ENCODE measurements at places on chromosomes 13 and 19.

GRCh38 chr13:101647760-101648159 is 195.3 kb downstream of the ITGBL1 start:
- no peak for DNase-seq

- no peak for DNase-seq
Observed at GRCh38 chr19:31715249-31715945, 366.2 kb upstream of the TSHZ3 start.

DNA sequence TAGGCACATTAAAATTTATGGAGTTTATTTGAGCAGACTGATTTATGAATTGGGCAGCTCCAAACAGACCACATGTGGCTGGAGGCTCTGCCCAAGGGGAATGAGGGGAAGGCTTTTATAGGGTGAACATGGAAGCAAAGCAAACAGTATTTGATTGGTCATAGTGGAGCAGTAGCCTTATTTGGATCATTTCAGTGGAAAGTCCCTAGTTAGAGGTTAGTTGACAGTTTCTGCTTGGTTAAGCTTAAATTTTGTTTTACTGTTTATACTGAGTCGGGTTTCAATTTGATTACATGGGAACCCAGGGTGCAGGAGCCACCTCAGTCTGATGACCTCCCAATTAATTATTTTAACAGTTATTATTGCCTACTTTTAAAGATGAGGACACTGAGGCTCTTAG is 140.5 kb downstream of the NDFIP2 start:
- DNase-seq = no peak

DNA sequence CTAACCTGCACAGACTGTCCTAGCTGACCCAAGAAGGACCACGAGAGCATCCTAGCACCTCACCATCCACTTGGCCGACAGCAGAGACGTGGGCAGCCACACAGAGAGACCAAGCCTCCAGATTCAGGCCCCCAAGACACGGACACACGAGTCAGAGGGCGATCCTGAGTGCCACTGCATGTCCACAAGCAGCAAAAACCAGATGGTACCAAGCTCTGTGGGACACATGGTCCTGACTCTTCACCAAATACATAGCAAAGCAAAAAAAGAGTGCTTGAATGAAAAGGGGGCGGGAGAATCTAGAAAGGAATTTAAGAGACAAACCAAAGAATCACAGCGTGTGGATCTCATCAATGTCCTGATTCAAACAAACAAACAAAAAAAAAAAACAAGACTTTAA is 45.2 kb downstream of the MLLT1 start:
- DNase-seq = no peak

GRCh38 chr13:95492044-95492801 is 60.3 kb upstream of the CLDN10 start:
- DNase-seq = no peak

DNA sequence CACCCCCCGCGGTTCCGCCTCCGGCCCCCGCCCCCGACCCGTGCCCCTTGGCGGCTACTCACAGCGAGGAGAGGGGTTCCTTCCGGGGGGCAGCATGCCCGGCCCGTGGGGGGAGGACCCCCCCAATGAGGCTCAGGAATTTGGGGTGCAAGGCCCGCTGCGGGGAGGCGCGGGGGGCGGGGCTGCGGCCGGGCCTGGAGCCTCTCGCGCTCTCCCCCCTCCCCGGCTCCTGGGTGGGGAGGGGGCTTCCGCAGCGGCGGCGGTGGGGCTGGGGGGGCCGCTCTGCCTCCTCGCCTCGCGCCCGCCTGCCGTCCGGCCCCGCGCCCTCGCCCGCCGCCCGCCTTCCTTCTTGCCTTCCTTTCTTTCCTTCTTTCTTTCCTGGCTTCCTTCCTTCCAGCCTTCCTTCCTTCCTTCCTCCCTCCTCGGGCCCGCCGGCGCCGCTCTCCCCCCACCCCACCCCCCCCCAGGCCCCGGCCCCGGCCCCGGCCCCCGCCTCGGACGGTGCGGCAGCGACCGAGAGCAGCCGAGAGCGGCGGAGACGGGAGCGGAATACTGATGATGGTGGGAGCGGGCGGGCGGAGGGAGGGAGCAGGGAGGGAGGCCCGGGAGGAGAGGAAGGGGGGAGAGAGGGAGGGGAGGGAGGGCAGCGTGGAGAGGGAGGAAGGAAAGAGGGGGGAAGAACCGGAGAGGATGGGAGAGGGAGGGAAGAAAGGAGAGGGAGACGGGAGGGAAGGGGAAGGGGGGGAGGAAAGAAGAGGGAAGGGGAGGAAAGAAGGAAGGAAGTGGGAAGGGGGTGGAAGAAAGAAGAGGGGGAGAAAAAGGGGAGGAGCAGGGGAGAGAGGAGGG is at the start of gene LRRC4B:
Gene LRRC4B, minus strand, starts transcription at position 554 of the 846 bp plus-strand sequence. CDS start 19,597 bp downstream, outside the sequence.
- no peak for DNase-seq

DNA sequence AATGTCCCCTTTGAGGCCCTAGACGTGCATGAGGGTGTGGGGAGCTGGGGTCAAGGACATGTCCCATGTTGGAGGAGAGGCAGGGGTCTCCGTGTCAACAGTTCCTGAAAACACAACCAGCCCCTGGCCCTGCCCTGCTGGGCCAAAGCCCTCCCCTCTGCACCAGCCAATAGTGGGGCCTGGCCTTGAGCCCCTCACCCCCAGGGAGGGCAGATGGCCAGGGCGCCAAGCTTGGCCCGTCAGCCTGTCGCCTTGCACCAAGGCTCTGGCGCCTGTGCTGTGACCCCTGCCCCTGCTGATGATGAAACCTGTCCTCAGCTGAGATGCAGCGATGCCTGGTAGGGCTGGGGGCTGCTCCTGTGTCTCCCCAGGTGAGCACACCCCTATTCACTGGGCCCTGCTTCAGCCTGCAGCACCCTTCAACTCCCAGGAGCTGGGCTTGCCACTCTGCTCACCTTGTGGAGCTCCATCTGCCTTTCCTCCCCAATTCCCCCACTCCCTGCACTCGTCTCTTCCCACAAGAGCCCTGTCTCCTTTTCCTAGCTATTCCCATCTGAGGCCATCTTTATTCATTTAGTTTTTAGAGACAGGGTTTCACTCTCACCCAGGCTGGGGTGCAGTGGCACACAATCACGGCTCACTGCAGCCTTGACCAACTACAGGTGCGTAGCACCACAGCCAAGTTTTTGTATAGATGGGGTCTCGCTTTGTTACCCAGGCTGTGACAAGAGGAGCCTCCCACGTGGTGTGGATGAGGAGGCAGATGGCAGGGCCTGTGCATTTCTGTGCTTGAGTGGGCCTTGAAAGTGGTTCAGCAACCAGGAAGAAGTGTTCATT is 2.1 kb upstream of the HAMP start:
- DNase-seq = no peak

- DNase-seq = no peak
Observed at GRCh38 chr13:31982540-31982939, 49.0 kb upstream of the FRY start.

DNA sequence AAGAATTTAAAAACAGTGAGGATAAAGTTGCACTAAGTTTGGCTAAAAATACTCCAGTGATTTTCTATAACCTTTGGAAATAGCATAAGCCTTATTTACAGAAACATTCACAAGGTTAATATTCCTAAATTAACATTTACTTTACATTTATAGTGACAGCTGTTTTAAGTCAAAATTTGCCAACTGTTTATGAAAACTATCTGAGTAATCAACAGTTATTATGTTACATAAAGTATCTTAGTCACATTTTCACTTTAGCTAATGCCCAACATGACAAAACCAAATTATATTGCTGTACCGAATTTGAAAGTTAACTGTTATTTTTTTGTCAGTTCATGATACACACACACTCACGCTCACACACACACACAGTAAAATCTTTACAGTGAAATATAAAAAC is 1.2 kb downstream of the TNFRSF19 start:
- DNase-seq = no peak

- no peak for DNase-seq
Observed at GRCh38 chr13:26155568-26155967, 66.5 kb downstream of the RNF6 start.

GRCh38 chr19:30711826-30712225 is 339.6 kb downstream of the ZNF536 start:
- no peak for DNase-seq

DNA sequence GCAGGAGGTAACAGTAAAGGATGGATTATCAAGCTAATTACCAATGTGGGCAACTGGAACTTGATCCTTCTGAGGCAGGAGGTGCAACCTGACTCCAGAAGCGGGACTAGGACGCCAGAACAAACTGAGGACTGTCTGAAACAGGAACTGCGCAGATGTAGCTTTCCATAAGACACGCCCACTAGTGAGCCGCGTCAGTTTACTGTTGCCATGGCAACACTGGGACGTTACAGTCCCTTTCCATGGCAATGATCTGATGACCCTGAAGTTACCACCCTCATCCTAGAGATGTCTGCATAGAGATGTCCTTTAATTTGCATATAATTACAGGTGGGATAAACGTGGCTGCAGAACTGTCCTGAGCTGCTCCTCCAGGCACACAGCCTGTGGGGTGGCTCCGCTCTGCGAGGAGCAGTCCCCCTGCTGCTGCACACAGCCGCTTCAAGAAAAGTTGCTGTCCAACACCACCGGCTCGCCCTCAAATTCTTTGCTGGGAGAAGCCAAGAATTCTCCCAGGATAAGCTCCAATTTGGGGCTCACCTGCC is 816.6 kb downstream of the UQCRFS1 start:
- DNase-seq = no peak

- no peak for DNase-seq
Observed at GRCh38 chr13:110578363-110578762, 16.8 kb upstream of the RAB20 start.

GRCh38 chr13:64471916-64472315 is 2758.2 kb downstream of the PCDH9 start:
- DNase-seq = no peak

DNA sequence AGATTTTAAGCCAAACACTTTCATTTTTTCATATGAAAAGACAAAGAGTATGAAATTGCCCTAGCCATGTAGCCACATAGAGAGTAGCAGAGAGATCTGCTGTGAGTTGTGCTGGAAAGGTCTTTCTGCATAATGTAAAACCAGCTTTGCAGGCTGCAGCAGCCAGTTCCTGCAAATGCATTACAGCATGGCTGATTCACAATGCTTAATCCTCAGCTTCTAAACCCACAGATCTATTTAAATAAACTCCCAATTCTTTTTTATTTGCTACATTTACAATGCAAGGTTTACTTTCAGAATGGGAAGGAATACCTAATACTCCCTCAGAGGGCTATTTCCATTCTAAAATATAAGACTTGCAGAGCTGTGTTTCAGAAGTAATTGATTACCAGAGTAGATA is 185.6 kb upstream of the STARD13 start:
- no peak for DNase-seq

DNA sequence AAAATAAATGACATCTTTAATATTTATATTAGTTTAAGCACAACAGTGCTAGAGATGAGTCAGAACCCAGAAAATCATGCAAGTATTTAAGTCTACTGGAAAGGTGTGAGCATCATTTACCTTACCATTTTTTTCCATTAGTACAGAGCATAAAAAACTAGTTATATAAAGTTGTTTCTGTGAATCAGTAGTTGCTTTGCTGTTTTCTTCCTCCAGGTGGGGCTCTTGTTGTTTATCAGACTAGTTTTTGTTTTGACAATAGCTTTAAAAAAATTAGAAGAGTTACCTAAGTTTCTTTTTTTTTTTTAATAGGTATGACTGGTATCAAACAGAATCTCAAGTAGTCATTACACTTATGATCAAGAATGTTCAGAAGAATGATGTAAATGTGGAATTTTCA is 12.7 kb downstream of the SUGT1 start:
- DNase-seq = no peak

DNA sequence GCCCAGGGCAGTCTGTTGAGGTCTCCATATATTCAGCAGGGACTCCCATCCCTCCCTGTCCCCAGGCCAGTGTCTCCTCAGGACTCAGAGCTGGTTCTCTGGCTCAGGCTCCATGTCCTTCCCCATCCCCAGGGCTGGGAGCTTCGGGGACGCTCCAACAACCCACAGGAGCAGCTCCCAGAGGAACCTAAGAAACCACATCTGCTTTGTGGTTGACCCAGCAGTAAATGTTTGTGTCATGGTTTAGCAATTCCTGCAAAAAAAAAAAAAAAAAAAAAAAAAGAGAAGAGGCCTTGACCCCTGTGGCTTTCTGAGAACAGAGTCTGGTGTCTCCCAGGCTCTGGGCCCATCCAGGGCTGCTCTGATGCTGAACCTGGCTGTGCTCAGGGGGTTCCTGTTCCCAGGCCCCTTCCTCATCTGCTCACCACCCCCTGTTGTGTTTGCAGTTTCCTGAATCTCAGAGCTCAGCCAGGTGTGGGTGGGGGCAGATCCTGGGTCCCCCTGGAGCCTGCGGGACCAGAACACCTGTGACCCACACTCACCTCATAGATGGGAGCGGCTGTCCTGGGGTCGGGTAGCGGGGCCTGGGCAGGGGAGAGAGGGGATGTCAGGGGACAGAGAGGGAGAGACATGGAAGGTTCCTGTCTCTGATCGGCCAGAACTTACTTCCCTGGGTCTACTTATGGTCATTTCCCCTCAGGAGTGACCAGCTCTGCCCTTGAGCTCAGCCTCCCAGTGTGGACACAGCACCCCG is 25.2 kb upstream of the CEACAM1 start:
- no peak for DNase-seq

DNA sequence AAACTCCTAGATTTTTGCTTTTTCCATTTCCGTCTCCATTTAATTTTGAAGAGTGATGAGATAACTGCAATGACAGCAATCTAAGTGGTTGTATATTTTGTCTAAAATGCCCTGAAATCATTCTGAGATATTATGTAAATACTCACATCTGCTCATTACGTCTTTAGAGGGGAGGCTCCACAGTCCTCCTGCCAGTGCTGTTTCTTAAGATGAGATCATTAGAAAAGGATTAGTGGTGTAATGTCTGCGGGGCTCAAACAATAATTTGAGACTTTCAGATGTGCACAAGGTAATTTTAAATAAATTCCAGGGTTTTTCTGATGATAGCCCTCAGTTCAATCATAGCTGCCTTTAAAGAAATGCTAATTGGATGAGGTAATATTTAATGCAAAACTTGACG is 437.9 kb downstream of the FOXO1 start:
- no peak for DNase-seq

GRCh38 chr19:50759886-50760285 is 10.4 kb upstream of the GPR32 start:
- no peak for DNase-seq

- no peak for DNase-seq
Observed at GRCh38 chr13:112601371-112601770, 13.4 kb upstream of the TUBGCP3 start.

GRCh38 chr13:97905517-97905916 is 48.0 kb upstream of the IPO5 start:
- no peak for DNase-seq

GRCh38 chr19:28134311-28134710 is 1078.6 kb downstream of the UQCRFS1 start:
- no peak for DNase-seq

DNA sequence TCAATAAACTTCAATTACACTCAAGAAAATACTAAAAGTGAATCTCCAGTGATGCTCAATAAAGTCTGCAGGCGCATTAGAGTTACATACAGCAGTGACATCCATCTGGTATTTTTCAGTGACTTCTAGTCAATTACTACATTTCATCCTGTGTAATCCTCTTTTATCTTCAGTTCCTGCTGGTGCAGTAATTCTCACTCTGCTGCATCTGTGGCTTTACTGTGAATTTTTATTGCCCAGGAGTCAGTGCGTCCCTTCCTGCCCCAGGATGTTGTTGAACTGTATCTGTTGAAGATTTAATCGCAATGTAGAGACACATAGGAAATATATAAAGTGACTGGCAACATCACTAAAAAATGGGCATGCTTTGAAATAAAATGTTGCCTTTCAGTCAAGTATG is 196.3 kb upstream of the TMTC4 start:
- no peak for DNase-seq
